Stimulated activated CD8-positive, alpha-beta memory T cell treated with anti-CD3 and anti-CD28 coated beads, Interleukin-4, amount 100 ng/mL, for 4 hours (primary cell): ENCODE measurements at places on chromosomes 5 and 9.

- no peak for DNase-seq
Observed at GRCh38 chr9:76135902-76136301, 245.4 kb downstream of the PCSK5 start.

DNA sequence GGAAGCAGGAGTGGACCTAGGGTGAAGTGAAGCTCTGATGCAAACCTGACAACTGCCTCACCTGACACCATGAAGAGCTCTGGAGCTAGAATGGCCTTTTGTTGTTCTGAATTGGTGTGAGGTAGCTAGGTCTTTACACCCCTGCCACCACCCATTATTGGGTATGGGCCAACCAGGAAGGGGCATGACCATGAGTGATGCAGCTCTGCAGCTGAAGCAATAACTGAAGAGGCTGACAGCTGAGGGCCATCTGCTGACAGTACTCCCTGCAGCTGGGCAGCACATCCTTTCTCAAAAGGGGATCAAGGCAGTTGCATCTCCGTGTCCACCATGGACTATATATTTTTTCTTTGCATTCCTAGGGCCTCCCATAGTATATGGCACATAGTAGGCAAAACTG lies 87.0 kb upstream of the TLE1 start:
- no peak for DNase-seq

- no peak for DNase-seq
Observed at GRCh38 chr5:3489239-3489843, 106.3 kb upstream of the IRX1 start.

- DNase-seq = no peak
Observed at GRCh38 chr9:4262735-4263141, 37.1 kb downstream of the GLIS3 start.

- DNase-seq = no peak
Observed at GRCh38 chr9:132283863-132284262, 70.9 kb downstream of the SETX start.

- no peak for DNase-seq
Observed at GRCh38 chr5:103174147-103174546, 54.0 kb downstream of the PPIP5K2 start.

DNA sequence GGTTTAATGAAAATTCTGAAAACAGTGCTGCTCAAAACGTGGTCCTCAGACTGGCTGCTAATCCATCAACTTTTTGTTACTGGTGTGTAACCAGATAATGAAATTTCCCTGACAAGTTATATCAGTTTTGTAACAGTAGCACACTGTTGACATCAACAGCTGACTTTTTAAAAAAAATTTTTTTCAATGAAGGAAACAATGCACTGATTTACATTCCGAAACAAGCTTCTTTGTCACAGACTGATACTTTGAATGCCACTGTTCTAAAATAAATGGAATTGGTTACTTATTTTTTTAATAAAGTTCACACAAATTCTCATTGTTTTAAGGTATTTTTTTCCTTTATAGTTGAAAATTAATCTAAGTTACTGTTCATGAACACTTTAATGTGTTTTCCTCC lies 169.1 kb downstream of the NIPBL start:
- DNase-seq = no peak

GRCh38 chr5:116532762-116533525 lies 41.7 kb downstream of the SEMA6A start:
- no peak for DNase-seq

GRCh38 chr5:11319836-11320580 lies 559.0 kb upstream of the DAP start:
- DNase-seq = no peak

GRCh38 chr5:111694133-111694532 lies 62.9 kb downstream of the NREP start:
- no peak for DNase-seq

DNA sequence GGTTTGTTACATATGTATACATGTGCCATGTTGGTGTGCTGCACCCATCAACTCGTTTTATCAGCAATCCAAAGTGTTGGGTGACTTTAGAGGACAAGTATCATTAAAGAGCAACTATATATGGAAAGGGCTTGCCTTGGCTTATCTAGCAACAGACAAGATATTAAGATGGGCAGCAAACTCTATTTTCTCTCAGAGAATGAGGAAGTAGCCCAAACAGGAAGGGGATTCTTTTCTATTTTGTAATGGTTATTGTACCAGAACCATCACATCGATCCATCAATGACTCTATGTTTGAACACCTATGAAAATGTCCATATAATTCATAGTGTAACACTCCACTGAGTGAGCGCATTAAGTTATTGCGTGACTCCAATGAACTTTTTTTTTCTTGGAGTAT lies 260.1 kb upstream of the SLC24A2 start:
- no peak for DNase-seq

DNA sequence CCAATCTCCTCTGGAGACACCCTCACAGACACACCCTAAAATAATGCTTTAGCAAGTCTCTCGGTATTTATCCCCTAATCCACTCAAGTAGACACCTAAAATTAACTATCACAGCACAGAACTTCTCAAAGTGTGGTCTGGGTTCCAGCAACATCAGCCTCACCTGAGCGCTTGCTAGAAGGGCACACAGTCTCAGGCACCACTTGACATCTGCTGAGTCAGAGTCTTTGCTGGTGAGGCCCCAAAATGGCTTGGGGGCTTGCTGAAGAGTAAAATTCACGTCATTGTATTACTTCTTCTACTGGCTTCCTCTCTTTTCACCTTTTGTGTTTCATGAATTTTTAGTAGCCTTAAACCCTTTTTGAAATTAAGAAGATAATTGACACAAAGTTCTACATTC lies 9.0 kb downstream of the FOXB2 start:
- no peak for DNase-seq

GRCh38 chr5:147737921-147738320 lies 44.6 kb downstream of the JAKMIP2 start:
- no peak for DNase-seq

DNA sequence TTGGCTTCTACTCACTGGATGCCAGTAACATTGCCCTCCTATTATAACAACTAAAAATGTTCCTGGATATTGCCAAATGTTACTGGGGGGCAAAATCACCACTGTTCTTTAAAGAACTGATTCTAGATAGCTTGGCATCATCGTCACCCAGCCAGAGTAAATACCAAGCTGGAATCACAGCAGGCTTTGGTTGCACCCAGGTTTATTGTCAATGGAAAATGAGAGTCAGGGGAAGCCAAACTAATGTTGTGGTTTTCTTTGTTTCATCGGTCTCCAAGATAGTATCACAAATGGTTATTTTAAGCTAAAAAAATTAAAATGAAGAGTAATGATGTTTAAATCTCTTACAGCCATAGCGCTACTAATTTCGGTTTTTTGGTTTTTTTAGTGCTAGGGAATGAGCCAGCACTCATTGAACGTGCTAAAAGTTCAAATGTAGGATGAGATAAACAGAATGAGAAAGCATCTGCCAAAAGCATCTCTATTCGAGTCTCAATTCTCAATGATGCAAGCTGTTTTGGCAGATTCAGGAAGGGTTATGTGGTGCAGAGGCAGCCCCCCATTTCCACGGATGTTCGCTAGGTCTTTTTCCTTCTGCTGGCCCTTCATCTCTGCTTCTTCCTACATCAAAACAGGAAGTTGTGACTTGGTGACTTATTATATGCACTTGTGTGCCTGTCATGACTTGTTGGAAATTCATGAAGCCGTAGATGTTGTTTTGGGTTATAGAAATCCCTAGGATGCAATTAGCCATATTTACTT lies 558.0 kb downstream of the EBF1 start:
- DNase-seq = no peak

- DNase-seq = no peak
Observed at GRCh38 chr9:70634696-70635095, 220.2 kb upstream of the KLF9 start.

- DNase-seq = no peak
Observed at GRCh38 chr9:17802249-17802857, 223.5 kb downstream of the SH3GL2 start.

DNA sequence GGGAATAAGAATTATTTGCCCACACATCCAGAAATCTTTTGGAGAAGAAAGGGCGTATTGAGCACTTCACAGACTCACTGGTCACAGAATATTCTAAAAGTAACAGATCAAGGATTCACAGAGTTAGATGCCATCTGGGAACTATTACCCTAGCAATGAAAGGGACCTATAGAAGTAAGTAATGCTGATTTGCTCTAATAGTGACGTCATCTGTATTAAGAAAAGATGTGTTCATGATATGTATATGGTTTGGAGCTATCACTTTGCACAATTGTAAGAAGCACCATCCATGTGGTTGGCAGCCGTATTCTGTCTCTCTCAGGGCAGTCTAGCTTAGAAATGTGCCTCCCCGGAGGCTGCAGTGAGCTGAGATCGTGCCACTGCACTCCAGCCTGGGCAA lies 52.8 kb upstream of the SV2C start:
- DNase-seq = no peak

DNA sequence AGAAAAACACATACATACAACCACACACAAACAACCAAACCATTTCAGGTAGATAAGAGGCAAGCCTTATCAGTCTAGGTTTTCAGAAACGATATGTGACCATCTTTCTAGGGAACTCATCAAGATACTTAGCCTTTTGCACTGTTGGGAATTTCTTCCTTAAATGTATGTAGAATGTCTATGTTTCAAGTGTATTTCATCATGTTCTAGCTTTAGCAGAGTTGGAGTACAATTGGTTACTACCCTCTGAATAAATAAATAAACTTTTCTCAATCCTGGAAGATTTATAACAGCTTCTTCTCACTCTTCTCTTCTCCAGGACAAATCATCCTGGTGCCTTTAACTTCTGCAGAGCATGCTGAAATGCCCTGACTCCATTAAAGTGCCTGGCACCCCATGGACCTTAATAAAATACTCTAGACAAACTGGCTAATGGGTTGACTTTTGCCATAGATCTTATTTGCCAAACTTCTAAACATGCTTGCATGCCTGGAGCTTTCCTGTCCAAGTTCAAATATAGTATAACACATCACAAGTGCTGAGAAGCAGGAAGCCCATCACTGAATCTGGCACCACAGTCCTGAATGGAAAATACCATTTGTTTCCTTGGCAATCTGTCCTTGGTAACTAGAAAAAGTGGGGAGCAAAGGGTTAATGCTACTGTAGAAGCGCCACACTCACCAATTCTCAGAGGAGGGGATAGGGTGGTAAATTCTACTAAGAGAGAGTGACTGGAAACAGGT lies 33.1 kb upstream of the ZNF462 start:
- no peak for DNase-seq

DNA sequence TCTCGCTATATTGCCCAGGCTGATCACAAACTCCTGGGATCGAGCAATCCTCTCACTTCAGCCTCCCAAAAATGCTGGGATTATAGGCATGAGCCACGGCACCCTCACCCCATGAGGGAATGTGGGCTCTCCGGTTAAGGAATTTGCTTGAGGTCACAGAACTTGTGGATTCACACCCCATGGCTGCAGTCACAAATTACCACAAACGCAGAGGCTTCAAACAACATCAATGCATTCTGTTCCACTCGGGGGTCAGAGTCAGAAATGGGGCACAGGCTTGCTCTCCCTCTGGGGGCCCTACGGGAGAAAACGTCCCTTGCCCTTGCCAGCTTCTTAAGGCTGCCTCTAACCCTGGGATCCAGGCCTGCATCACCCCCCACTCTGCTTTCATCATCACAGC lies 12.2 kb upstream of the SPINK4 start:
- no peak for DNase-seq

DNA sequence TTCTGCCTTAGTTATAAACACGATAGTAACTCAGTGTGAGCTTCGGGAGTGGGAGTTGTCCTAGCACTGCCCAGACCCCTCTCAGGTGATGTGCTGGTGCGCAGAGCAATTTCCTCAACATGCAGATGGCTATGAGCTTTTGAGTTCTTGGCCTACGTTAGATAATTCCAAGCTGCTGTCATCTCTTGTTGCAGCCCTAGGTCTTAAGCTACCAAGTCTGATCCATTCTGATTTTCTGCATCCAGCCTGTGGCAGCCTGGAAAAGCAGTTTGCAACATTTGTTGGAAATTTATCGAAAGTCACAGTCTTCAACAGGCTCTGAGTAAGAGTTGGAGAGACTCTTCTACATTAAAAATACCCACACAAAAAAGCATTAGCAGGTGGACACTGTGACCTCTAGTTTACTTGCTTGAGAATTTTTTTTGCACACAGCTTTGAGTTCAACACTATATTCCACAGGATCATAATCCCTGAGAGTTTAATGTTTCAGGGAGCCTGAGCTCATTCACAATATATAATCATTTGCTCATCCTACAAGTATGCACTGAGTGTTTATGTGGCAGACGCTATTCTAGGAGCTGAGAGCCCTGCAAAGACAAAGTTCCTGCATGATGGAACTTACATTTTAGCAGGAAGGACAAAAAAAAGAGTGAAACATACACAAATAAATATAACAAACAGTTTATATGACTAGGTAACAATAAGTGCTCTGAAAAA lies 91.6 kb downstream of the UBE2QL1 start:
- DNase-seq = no peak

DNA sequence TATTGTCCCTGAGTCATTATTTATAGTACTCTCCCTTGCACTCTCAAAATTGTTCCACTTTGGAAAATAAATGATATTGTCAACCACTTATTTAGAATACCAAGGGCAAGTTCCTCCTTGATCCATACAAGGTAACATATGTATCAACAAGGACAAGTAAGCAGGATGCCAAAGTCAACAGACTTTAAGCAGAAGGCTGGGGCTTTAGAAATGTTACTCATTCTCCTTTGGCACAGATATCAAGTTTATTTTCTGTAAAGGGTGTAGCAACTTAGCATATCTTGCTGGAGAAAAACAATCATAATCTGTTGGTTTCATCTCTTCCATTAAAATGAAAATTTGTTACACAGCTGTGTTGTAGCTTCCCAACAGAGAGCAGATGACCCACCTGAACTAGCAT lies 248.7 kb upstream of the SLC30A5 start:
- DNase-seq = no peak

DNA sequence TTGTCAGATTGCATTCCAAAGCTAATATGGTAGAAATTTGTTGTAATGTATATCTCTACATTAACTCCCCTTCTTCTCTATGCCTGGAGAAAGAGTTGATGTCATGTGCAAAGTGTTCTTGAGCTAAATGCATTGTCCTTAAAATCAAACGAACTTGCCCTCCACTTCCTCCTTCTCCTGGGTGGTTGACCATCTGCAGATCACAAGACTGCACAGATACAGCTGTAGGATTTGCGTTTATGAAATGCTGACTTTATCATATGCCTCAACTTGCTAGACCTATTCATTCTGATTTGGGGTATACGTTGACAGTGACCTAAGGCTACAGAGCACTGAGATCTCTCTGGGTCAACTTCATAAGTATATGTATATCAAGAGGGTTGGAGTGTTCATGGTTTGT lies 8.3 kb downstream of the TRIM32 start:
- no peak for DNase-seq

DNA sequence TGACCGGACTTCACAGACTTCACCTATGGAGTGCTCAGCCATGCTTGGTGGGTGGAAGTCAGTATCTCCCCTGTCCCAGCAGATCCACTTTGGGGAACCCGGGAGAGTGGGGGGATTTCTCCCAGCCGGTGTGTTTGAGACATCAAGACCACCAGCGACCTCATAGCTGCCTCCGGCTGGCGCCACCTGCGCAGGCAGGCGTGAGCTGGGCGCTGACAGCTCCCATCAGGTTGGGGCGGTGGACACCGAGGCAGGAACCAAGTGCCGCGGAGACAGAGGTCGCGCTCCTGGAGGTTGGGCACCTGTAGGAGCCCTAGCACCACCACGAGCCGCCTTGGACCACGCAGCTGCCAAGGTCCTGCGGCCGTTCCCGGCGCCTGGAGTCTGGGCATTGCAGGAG lies 124.0 kb upstream of the LARP1 start:
- DNase-seq = no peak

GRCh38 chr5:80220245-80220897 lies 35.5 kb downstream of the SERINC5 start:
- no peak for DNase-seq

- no peak for DNase-seq
Observed at GRCh38 chr5:167248257-167248656, 1043.2 kb upstream of the WWC1 start.
